ENCODE measurements at places on chromosomes 13 and 19.

GRCh38 chr19:293436-294110 lies 2.4 kb upstream of the PLPP2 start:
- no peak for DNase-seq

DNA sequence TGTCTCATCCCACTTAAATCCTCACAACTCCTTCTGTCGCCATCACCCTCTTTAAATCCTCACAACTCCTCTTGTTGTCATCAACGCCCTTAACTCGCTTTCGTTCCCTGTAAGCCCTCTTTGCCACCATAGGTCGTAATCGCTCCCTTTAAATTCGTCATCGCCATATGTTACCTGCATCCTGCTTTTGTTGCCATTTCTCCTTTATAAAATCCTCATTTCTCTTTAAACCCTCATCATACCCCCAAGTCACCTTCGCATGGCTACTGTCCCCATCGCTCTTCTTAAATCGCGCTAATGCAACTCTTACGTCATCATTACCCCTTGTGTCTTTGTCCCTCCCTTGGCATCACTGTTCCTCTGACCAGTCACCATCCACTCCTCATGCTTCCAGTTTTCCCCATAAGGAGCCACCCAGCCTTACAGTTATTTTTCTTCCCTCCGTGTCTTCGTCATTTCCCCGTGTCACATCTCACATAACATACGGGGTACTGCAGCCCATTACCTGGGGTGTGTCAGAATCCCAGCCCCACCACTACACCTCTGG lies 539 bp downstream of the PLD3 start:
- DNase-seq = peak; percentile 62

GRCh38 chr13:109776575-109776974 lies 9.8 kb downstream of the IRS2 start:
- no peak for DNase-seq

GRCh38 chr19:45153339-45154063 lies 7.3 kb downstream of the NKPD1 start:
- DNase-seq = peak; percentile 58

GRCh38 chr19:49567861-49568441 lies 12.4 kb downstream of the NOSIP start:
- no peak for DNase-seq

DNA sequence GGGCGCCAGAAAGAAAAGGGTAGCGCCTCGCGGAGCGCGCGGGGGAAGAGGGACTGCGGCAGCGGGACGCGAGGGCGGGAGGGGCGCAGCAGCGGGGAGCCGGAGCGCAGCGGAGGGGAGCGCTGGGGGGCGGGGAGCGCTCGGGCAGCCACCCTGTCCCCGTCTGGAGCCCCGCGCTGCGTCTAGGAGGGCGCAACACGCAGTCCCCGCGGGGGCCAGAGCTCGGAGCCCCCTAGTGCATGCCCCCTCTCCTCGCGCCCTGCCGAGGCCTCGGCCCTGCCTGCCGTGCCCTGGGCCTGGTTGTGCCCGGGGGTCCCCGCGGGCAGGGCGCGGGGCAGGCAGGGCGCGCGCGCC lies 37.9 kb downstream of the SOX1 start:
- DNase-seq = no peak

GRCh38 chr19:6533746-6534418 lies 3.1 kb downstream of the TNFSF9 start:
- no peak for DNase-seq

DNA sequence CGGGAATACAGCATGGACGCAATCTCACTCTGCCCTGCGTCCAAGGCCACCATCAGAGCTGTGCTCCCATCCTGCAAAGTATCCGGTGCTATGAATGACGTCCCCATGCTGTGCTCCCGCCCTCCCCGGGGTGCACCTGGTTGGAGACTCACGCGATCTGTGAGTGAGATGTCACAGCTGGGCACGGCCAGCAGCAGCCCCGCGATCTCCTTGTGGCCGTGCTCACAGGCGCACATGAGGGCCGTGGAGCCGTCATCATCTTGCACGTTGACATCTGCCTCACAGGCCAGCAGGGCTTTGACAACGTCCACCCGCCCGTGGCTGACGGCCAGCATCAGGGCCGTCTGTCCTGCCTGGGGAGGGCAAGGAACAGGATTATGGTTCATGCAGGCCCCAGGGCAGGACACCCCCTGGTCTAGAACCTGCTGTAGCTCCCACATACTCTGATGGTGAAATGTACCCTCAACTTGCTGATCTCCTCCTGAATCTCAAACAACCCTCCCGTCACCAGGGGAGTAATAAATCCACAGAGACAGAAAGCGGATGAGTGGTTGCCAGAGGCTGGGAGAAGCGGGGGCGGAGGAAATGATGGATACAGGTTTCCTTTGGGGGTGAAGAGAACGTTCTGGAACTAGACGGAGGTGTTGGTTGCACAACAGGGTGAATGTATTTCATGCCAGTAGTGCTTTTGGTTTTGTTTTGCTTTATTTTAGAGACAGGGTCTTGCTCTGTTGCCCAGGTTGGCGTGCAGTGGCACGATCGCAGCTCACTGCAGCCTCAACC lies 14.5 kb upstream of the SPC24 start:
- no peak for DNase-seq

Measured in hepatic stellate cell (primary cell).